Activated naive CD4-positive, alpha-beta T cell treated with anti-CD3 and anti-CD28 coated beads, Interleukin-2, amount 50 U/mL, for 72 hours (primary cell): ENCODE measurements at places on chromosomes 6 and 20. TPM values are rescaled to one million over a fixed set of nuclear protein-coding genes. Genes with fewer than 3 reads are reported as not detected.

Gene SUMO4
- total RNA-seq, result 11.2 TPM

Gene OR2H2
- total RNA-seq, result not detected

Gene PNPLA1
- not detected for total RNA-seq

Gene TSHZ2
- 91.0 TPM for total RNA-seq

Gene OR12D3
- total RNA-seq, result not detected

Gene HLA-DRB5
- 1.6 TPM for total RNA-seq

Gene LHFPL5
- total RNA-seq, result not detected

Gene HCRTR2
- not detected for total RNA-seq
